ENCODE measurements at places on chromosomes 11 and 22. TPM values are rescaled to one million over a fixed set of nuclear protein-coding genes. Genes with fewer than 3 reads are reported as not detected.
A peak's percentile ranks its signal among the peaks of the same experiment; 100 is the strongest.

- DNase-seq = no peak
Measured at GRCh38 chr11:26297189-26297975, 34.5 kb upstream of the ANO3 start.

DNA sequence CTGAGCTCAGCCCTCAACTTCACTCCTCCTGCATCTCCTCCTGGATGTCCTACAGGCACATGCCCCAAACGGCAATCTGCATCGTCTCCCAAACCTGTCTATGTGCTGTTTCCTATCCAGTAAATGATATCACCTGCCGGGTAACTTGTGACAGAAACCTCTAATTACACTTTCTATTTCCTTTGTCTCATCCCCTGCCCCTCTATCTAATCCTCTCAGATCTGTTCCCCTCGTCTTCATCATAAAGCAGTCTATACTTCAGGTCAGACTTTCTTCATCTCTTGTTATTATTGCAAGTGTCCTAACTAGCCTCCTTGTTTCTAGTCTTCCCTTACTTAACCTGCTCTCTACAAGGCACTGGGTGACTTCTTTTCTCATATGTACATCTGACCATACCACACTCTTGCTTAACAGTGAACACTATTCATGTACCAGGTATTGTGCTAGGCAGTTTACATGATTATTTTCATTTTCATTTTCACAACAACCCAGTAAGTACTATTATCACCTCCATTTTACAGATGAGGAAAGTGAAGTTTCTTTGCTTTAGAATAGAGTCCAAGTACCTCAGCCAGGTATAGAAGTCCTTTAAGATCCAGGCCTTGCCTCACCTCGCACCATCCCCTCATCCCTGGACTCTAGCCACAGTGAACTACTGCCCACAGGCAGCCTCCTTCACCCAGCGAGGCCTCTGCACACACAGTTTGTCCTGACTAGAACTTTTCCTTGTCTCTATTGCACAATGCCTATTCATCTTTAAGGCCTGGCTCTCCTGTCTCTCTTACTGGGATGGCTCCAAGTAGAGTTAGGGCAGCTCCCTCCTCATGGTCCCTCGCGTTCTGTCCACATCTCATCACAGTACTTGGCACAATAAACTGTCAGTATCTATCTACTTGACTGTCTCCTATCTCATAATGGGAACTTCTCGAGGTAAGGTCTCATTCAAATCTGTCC, 22.1 kb upstream of the UCP3 start:
- DNase-seq = no peak

DNA sequence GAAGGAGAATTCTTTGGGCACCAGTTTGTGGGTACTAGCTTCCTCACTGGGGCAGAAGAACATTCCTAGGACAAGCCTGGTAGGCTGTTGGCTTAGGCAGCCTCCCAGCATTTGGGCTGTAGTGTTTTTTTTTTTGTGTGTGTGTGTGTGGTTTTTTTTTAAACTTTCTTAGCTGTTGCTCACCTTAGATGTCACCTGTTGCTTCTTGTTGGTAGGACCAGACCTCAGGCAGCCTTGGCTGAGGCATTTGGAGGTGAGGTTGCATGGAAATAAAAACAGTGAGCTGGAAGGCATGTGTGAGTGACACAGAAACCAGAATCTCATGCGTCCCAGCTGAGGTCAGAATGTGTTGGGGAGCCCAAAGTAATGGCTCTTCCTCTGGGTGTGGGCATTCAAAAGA, 21.3 kb downstream of the AMPD3 start:
- no peak for DNase-seq

GRCh38 chr11:23840872-23841271, 656.0 kb upstream of the LUZP2 start:
- DNase-seq = no peak

DNA sequence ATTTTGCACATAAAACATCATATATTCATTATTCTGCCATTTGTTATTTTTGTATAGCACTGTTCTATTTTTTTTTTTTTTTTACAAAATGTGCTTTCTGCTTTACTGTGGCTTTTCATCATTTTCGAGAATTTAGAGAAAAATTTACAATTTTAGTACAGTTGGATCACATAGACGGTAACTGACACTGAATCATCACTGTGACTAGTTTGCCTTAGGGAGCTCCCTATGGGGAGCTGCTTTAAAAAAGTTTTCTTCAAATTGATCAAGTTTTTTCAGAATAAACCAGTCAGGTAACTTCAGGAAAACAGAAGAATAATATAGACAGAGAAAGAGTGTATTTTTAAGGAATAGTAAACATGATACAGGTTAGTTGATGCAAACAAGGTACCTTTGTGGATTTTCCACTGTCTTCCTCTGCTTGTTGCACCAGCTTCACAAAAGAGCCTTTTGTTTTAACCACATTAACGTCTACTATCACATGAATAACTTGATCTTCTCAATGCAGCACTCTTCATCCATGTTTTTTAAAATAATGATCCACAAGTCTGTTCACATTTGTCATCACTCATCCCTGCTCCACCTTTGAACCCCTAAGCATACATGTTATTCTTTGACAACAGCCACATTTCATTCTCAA, 327.0 kb downstream of the DYNC2H1 start:
- DNase-seq = no peak

DNA sequence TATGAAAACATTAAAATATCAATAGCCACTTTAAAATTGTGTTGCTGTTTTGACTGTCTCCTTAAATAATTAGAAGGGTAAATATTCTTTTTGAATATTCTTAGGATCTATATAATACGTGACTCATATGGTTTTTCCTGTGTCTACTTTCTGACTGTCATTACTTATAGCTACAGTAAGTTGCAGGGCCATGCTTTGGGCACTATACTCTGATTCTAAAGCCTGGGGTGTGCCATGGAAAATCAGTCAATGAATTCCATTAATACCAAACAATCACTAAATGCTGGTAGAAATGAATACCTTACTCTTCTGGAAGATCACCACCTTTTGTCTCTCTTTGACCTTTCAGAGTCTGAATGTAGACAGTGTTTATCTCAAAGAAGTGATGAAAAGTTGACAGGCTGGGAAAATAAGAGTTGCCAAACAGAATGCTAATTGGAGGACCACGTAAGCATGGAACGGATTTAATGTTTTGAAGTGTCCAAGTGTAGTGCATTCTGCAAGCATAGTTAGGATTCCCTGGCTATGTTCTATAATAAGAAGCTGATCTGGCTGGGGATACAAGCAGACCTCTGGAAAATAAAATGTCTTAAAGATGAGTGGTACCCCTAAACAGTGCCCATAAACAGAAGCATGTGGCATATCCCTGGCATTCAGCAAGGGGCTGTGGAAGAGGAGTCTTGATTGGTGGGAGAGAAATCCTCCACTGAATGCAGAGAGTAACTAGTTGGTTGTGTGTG, 16.8 kb downstream of the LUZP2 start:
- DNase-seq = no peak

DNA sequence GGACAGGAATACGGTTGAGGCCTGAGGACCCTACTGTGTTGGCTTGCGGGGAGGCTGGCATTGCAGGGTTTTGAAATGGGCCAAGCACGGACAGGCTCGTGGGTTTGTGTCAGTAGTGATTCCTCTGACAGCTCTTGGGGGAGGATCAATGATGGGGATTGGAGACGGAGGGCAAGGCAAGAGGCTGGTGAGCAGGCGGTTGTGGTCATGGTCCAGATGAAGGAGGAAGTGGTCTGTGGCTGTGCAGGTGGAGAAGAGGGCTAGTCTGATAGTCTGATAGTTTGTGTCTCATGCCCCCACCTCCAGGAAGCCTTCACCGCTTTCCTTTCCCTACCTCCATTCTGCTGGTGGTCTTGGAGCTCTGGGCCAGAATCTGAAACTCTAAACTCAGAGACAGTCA, 3.0 kb downstream of the MAFF start:
- no peak for DNase-seq

DNA sequence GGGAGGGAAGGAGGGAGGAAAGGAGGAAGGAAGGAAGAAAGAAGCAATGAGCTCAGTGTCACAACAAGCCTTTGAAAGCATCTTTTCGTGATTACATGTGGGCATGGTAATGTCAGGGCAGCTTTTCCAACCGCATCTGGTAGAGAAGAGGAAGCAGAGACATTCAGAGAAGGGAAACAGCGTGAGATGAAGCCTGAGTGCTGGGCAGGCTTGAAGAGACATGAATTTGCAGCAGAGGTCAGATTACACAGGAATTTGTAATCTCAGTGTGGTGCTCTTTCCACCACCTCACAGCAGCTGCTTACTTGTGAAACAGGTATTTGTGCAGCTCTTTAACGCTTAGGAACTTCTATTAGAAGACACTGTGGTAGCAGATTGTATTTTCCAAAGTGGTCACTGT, 289.5 kb upstream of the C11orf87 start:
- no peak for DNase-seq

DNA sequence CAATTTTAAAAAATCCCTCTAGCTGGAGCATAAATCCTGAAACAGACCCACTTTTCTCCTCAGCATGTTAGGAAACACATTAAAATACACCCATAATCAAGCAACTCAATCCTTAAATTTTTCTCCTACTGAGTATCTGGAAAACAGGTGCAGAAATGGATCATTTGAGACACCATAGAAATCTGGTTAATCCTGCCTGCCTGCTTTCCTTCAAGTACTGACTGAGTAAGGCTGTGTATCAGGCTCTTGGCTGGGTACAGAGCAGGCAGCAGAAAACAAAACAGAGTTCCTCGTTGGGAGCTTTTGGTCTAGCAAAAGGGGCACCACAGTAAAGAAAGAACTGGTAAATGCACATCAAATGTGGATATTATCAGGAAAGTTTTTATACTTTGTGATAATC, 1.9 kb downstream of the KCNQ1OT1 start:
- DNase-seq = no peak

- DNase-seq = no peak
Measured at GRCh38 chr11:15884777-15885540, 471.4 kb downstream of the SOX6 start.

DNA sequence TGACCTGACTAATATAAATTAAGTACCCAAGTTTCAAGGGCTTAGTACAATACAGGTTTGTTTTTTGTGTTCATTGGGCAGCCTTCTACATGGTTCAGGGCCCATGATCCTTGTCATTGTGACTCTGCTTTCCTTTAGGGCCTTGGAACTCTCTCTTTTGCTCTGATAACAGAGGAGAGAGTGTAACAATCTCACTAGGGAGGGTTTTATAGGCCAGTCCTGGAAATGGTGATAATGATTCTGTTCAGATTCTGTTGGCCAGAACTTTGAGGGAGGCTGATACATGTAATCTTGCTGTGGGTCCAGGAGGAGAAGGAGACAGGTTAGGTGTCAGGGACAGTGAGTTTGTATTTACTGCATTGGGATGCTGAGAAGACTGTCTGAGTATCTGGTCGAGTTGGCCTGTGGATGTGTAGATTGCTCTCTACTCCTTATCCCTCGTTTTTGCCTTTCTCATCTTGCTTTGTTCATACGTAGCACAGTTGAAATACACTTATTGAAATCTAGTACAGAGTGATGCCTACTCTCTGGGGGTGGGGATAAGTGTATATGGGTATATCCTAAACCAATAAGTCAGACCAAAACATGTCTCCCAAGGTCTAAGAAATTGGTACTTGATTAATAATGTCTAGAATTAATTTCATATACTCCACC, 37.5 kb upstream of the HEPHL1 start:
- DNase-seq = no peak

DNA sequence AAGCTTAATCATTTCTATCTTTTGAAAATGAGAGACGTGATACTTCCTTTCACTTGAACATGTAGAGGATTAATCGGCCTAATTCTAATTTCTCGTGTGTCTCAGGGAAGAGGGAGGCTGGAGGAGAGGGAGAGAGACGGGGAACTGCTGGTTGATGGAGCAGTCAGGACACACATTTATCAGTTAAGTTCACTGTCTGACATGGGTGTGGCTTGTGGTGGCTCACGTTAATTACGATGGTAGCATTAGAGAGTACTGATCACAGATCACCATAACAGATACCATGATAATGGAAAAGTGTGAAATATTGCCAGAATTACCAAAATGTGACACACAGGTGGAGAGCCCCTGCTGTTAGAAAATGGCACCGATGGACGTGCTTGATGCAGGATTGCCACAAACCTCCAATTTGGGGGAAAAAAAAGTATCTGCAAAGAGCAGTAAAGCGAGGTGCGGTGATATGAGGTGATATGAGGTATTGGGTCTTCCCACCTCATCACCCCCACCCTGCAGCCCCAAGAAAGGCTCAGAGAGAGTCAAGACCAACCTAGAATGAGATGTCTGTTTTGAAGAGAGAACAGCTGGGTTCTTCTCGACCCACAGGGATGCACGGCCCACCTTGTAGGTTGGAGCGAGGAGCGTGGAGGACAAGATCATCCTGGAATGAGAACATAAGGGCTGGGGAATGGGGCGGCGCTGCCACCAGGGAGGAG, 19.7 kb downstream of the ZBED4 start:
- DNase-seq = no peak

GRCh38 chr11:64204464-64204989, 2.0 kb upstream of the FERMT3 start:
- peak; percentile 59 for DNase-seq

GRCh38 chr11:133966172-133966651, 9.4 kb upstream of the IGSF9B start:
- no peak for DNase-seq

The KBTBD4 gene
- total RNA-seq = 15.7 TPM

The OR51B4 gene
- 0.47 TPM for total RNA-seq

The INPP5J gene
- 10.8 TPM for total RNA-seq

The TRIM6 gene
- total RNA-seq = 13.4 TPM

The VPREB3 gene
- not detected for total RNA-seq

The CNGA4 gene
- 0.54 TPM for total RNA-seq

The JHY gene
- 7.4 TPM for total RNA-seq

The PRDM11 gene
- 56.9 TPM for total RNA-seq

The KCNJ1 gene
- not detected for total RNA-seq

The GVQW3 gene
- total RNA-seq = 11.2 TPM

The NECTIN1 gene
- total RNA-seq = 45.5 TPM

Data from mesothelial cell of epicardium (in vitro differentiated cells).